ENCODE measurements at places on chromosomes 5 and 9.
A peak's percentile ranks its signal among the peaks of the same experiment; 100 is the strongest.

GRCh38 chr5:142976861-142977260 lies 206.7 kb downstream of the ARHGAP26 start:
- DNase-seq = no peak

GRCh38 chr5:134508521-134509195 lies 16.8 kb upstream of the JADE2 start:
- no peak for DNase-seq

DNA sequence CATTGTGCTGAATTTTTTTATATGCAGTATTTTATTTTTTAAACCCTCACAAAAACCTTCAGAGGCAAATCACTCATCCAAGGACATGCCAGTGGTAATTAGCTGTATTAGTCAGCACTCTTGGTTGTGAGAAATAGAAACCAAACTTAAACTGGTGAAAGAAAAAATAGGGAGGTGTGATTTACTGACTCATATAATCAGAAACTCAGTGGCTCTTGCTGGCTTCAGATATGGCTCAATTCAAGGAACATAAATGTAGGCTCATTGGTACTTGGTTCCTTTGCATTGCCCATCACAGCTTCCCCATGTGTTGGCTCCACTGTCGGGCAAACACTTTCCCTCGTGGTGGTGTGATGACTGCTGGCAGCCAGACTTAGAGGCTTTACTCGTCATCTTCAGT lies 497.2 kb downstream of the MAT2B start:
- DNase-seq = no peak

GRCh38 chr5:107126341-107126740 lies 544.4 kb downstream of the EFNA5 start:
- no peak for DNase-seq

- DNase-seq = no peak
These were observed 65.7 kb downstream of the EFNA5 start for GRCh38 chr5:107604990-107605389.

DNA sequence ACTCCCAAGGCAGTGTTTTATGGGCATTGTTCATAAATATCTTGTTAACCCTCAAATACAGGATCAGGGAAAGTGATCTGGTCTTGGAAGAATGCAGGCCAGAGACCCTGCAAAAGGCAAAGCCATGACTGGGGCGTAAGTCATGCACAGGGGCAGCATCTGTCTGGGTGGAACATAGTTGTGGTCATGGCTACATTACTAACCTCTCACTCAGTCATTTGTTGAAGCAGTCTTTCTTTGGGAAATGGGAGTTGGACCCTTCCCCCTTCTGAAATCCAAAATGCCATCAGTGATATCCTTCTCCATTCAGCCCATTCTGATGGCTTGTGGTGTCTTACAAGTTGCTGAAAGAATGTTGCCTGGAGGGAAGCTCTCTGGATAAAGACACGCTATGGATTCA lies 68.1 kb downstream of the GDNF start:
- DNase-seq = no peak

DNA sequence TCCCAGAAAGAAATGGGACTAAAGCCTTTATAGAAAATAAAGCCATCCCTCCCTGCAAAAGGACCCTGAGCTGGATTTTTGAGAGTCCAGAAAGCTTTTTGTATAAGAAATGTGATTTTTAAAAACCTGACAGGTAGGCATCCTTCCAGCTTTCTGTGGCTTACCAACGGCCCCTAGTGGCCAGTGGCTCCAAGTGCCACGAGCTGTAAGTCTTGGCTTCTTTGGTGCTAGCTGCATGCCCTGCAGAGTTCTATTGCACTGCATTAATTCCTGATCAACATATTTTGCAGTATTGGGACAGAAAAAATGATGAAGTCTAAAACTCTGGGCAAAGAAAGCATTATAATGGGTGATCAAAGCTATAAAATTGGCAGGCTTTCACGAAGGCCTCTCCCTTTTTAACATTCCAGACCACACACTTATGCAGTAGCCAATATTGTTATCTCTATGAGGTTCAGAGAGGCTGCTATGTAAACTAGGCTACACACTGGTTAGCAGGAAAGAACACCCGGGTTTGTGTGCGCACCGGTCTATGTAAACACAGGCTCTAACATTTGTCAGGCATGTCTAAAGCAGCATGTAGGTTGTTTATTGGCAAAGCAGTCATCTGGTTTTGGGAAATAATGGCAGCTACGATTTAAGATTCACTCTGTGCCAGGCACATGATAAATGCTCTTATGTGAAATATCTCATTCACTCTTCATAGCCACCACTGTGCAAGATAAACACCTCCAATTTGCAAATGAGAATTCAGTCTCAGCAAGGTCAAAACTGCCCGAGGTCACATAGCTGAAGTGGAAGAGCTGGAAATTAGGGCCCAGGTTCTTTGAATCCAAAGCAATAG lies 55.2 kb downstream of the NMUR2 start:
- no peak for DNase-seq

GRCh38 chr5:83097689-83098231 lies 20.4 kb downstream of the XRCC4 start:
- DNase-seq = no peak

DNA sequence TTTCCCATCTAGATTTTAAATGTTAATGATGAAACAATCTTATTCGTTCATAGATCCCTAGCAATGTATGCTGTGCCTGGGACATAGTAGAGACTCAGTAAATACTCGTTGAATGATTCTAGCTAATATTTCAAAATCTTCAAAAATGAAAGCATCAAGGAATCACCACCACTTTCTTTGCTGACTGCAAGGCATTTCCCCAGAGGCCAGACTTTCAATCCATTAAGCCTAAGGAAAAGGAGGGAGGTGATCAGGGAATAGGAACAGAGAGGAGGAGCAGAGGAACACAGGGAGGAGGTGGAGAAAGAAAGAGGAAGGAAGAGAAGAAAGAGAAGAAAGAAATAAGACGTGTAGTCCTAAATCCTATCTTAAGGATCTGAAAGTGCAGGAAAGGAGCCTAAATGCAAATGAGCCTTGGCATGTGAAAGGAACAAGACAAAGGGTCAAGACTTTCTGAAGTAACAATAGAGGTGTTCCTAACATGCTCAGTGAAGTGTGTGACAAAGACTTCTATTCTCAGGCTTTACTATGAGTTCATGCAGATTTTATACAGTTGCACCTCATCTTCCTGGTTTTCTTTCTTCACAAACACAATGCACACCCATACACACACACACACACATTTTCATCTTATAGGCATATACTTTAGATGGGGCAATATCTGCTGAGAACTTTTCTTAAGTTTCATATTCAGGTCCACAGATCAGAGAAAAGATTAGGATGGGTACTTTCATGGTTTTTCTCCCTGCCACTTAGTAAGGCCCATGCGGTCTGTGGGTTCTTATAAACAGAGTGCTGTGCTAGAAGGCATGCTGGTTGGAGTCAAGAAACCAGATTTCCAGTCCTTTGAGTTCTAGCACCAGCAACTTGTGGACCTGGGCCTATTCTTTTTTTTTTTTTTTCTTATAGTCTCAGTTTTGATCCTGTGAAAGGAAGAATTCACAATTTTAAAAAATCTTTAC lies 512.2 kb upstream of the TNC start:
- DNase-seq = no peak

DNA sequence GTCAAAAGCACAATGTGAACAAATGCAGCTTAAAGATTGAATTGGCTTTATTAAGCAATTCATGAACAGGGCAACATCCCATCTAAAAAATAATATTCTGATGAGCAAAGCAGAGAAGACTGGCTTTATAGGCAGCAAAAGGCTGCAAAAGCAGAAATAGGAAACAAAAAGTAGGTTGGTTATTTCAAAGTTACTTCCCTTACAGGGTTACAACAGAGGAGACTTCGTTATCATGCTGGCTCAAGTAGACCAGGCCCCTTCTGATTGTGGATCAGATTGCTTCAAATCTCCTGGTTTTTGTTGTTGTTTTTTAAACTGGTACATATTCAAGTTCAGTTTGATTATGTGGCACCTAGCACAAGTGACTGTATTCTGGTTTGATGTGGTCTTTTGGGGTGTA lies 73.1 kb downstream of the MAN2A1 start:
- no peak for DNase-seq

- no peak for DNase-seq
These were observed 6.5 kb downstream of the CTNND2 start for GRCh38 chr5:11897781-11898180.

GRCh38 chr9:12680341-12680740 lies 12.8 kb upstream of the TYRP1 start:
- no peak for DNase-seq

DNA sequence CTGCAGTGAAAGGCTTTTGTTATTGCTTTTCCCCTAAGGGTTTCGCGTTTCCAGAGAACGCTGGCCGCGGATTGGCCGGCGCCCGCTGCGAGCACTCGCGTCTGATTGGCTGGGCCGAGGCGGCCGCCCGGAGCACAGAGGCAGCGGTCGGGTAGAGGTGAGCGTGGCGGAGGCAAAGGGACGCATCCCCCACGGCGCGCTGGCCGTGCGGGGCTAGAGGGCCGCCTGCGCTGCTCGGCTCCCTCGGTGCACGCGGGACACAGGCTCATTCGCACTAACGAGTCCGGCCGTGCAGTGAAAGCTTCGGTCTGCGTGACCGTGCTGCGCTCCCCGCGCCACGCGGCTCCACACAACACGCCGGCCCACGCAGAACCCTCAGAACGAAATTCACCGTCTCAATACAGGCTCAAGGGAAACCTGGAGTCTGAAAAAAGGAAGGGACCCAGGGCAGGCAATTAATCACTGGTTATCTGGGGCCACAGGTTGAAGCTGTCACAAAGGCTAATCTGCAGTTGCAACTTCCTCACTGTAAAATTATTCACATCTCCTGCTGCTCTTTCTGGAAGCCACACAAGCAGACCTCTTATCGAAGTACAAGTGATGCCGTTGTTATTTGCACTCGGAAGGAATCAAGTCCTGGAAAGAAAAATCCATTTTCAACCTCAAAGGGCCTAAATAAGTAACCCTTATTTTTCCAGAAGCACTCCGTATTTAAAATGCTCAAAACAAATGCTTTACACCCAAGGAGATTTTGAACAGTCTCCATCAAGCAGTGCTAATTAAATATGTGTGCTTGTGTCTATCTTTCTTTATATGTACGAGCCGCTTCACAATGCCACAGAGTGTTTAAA lies 94.6 kb downstream of the ZNF608 start:
- DNase-seq = no peak

- no peak for DNase-seq
These were observed 58.6 kb upstream of the LMNB1 start for GRCh38 chr5:126718236-126718868.

- no peak for DNase-seq
These were observed 3.5 kb downstream of the PRXL2C start for GRCh38 chr9:96651626-96652025.

DNA sequence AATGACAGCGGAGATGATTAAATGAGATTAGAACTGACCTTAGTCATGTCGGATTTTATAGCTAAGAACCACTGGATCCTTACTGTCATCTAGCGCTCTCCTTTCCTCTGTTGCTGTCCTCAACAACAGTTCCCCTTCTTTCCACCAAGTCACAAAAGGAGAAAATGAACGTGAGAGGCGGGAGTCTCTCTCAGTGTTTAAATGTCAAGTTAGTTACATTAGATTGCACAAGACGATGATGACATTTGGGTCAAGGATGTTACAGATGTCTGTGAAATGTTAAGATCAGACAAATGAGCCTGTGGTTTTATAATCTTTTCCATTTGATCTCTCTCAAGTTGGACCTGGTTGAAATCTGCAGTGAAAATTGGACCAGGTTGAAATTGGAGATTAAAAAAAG lies 53.5 kb downstream of the FBXO38 start:
- DNase-seq = no peak

GRCh38 chr5:130496215-130496614 lies 592.0 kb downstream of the CHSY3 start:
- no peak for DNase-seq

GRCh38 chr9:100437860-100438805 lies 11.2 kb downstream of the MSANTD3 start:
- DNase-seq = peak; percentile 68

DNA sequence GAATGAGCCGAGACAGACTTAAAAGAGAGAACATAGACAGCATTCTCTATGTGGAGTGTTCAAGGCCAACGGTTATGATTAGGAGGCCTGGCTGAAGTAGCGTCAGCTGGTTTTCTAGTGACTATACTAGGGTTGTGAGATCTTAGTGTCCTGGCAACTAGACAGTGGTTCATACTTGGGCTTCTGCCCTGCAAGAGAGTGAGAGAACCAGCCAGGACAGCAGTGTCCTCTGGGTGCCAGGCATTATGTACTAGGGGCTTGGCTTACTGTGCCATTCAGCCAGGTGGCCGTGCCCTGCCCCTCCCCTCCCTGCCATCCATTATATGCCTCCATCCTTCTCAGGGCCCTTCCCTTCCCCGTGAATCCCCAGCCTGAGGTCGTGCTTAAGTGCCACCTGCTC lies 56.8 kb downstream of the TRIO start:
- no peak for DNase-seq

- no peak for DNase-seq
These were observed 746 bp downstream of the NKX2-5 start for GRCh38 chr5:173234129-173234790.

GRCh38 chr5:137778772-137779564 lies 24.8 kb upstream of the HNRNPA0 start:
- DNase-seq = no peak

DNA sequence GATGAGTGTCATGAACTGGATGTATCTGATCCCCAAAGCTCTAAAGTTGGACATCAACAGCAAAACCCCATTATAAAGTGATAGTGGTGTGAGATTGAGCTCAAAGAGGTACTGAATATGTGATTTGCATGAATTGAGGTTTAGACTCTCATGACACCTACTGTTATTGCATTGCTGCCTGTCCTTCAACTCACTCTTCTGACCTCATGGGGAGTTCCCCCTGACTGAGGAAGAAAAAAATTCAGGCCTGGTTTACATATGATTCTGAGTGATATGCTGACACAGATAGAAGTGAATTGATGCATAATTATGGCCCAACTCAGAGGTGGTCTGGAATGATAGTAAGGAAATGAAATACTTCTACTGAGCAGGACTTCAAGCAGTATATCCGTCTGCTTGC lies 76.2 kb upstream of the CHD1 start:
- DNase-seq = no peak

- no peak for DNase-seq
These were observed 83.7 kb downstream of the GALNT10 start for GRCh38 chr5:154273963-154274827.

- no peak for DNase-seq
These were observed 67.3 kb upstream of the TNFAIP8 start for GRCh38 chr5:119288379-119289033.

- DNase-seq = no peak
These were observed 221.3 kb downstream of the TRIM36 start for GRCh38 chr5:114948363-114948762.

GRCh38 chr9:123281659-123282350 lies 13.4 kb upstream of the STRBP start:
- DNase-seq = no peak

- no peak for DNase-seq
These were observed 17.2 kb upstream of the C5orf47 start for GRCh38 chr5:173971681-173972345.

DNA sequence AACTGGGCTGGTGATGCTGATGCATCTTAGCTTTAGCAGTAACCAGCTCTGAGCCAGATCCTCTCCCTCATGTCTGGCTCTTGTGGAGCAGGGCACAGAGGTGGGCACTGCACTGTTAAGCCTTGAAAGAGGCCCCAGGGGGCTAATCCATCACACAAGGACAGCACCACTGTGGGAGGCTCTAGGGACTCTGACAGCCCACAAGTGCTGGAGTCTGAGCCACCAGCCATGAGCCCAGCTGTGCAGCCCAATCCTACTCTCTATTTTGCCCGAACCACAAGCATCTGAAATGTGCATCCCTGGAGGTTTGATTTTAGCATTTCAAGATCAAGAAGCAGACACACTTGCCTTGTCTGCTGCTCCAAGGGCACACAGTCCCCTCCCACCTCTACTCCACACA lies 407.1 kb upstream of the TRPC7 start:
- no peak for DNase-seq

- DNase-seq = no peak
These were observed 17.3 kb downstream of the EXOC3 start for GRCh38 chr5:460273-460625.

Measured in activated CD8-positive, alpha-beta memory T cell treated with anti-CD3 and anti-CD28 coated beads, Interleukin-2, amount 50 U/mL, for 4 hours (primary cell).